Mesothelial cell of epicardium (in vitro differentiated cells): ENCODE measurements at places on chromosomes 1 and 21. TPM values are rescaled to one million over a fixed set of nuclear protein-coding genes. Genes with fewer than 3 reads are reported as not detected.

GRCh38 chr1:119000371-119001180, 12.4 kb upstream of the TBX15 start:
- DNase-seq, result no peak

- DNase-seq, result no peak
Measured at GRCh38 chr1:8284127-8284526, 33.8 kb upstream of the SLC45A1 start.

Gene LCE2A
- total RNA-seq, result not detected in 3 replicates

GRCh38 chr1:39491146-39491921, at the start of gene BMP8A:
BMP8A (plus strand) TSS chr1:39491636; CDS start chr1:39491992, 356 bp downstream.
- DNase-seq, result peak; percentile 52

DNA sequence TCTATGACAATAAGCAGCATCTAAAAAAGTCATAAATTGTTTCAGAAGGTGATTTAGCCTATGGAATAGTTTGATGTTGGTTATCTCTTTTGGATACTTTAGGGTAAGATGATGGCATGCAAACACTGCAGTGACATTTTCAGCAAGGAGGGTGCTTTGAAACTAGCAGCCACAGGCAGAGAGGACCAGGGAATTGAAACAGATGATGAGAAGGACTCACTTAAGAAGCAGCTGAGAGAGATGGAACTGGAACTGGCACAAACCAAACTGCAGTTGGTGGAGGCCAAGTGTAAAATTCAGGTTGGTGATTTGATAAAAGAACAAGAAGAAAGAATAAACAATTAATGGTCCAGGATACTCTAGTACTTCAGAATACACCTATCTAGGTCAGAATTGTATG, 11.2 kb upstream of the CACYBP start:
- DNase-seq, result no peak

GRCh38 chr1:170267317-170267716, 121.6 kb downstream of the NTMT2 start:
- no peak for DNase-seq

Gene SH3D21
- total RNA-seq, result 44.3 to 47.1 TPM (median 47.0 TPM) in 3 replicates

DNA sequence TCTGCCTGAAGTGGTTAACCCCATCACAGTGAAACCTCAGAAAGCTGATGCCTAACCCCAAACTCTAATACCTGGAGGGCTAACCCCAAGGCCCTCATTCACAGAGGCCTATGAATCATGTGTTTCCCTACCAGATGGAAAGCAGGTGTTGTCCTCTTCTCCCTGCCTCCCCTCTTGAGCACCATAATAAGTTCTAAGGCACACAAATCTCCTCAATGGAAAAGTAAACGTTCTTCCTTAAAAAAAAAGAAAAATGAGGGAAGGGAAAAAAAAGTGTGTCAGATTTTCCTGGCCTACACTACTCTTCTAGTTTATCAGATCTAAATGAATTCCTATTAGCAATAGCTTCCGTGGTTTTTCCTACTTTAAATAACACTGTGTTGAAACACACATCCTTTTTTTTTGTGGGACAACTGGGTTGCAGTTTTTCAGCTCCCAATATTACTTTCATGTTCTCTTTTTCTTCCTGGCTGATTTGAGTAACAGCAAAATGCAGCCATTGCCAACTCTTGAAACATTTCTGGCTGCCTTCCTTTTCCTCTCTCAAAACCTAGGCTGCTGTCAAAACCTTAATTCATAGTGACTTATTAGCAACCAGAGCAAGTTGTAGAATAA, 43.2 kb downstream of the SLC44A3 start:
- no peak for DNase-seq

DNA sequence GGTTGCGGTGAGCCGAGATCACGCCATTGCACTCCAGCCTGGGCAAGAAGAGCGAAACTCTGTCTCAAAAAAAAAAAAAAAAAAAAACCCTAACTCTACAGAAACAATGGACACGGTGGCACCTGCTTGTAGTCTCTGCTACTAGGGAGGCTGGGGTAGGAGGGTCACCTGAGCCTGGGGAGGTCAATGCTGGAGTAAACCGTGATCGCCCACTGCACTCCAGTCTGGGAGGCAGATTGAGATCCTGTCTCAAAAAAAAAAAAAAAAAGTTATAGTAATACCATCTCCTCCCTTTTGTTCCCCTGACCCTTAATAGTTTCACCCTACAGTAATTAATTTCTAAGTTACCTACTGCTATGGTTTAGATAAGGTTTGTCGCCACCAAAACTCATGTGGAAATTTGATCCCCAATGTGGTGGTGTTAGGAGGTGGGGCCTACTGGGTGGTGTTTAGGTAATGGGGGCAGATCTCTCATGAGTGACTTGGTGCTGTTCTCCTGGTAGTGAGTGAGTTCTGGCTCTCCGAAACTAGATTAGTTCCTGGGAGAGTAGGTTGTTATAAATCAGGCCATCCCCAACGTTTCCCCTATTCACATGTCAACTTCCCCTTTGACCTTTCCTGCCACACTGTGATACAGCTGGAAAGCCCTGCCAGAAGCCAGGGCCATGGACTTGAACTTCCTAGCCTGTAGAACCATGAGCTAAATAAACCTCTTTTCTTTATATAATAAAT, 9.8 kb downstream of the FBXO42 start:
- DNase-seq, result no peak

DNA sequence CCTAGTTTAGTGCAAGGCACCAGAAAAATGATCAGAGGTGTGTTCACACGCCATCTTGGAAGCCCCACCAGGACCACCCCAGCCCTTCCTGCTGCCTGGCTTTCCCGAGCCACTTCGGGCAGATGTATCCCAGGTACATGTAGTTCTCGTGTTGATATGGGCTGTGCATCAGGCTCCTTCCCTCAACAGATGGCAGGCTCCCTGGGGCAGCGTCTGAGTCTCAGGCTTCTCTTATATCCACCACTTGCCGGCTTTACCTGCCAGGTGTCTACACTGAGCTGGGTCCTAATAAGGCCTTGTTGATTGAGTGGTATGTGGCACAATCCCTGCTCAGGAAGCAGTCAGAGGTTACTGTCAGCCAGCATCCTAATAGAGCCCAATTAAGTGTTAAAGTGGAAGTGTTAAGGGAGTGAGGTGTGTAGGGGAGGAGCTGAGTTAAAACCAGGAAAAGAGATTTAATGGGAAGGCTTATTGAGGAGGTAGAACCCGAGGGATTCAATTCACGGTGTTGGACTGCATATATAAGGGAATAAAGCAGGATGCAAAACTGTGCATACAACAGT, 8.5 kb downstream of the GPA33 start:
- no peak for DNase-seq

Gene DIO1
- total RNA-seq, result not detected in 3 replicates

DNA sequence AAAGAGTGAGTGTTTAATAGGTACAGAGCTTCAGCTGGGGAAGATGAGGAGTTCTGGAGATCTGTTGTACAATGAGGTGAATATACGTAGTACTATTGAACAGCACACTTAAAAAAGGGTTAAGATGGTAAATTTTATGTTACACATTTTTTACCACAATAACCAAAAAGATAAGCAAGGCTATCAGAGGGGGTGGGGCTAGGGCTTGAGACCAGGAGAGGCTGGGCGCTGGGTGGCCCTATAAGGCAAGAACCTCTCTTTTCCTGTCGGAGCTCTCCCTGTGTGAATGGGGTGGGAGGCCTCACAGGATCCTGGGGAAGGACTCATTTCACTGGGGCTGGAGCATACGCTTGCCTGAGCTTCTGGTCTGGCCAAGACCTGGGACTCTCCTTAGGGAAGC, 9.0 kb downstream of the SLC41A1 start:
- DNase-seq, result no peak

Gene DUSP10
- total RNA-seq, result 3.5 to 4.0 TPM (median 3.7 TPM) in 3 replicates

Gene SIPA1L2
- total RNA-seq, result 78.7 to 82.0 TPM (median 81.4 TPM) in 3 replicates

- no peak for DNase-seq
Measured at GRCh38 chr1:165481820-165482532, 37.0 kb upstream of the RXRG start.

Gene BATF3
- 0.84 to 1.0 TPM (median 1.0 TPM) in 3 replicates for total RNA-seq

DNA sequence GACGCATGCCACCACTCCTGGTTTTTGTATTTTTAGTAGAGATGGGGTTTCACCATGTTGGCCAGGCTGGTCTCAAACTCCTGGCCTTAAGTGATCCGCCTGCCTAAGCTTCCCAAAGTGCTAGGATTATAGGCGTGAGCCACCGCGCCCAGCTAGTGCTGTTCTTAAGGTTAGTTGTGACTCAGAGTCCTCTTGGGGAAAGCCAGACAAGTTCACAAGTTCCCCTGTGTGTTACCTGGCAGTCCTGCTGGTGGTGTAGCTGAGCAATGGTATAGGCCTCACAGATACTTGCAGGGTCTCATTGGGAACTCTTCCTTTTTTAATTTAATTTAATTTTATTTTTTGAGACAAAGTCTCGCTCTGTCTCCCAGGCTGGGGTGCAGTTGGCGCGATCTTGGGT, 10.6 kb downstream of the CFAP126 start:
- no peak for DNase-seq

Gene MAN1A2
- 53.1 to 56.5 TPM (median 55.1 TPM) in 3 replicates for total RNA-seq

Gene TRIM67
- 0.04 to 0.09 TPM (median 0.07 TPM) in 3 replicates for total RNA-seq

GRCh38 chr1:114021665-114022099, 42.4 kb downstream of the OLFML3 start:
- DNase-seq, result no peak

DNA sequence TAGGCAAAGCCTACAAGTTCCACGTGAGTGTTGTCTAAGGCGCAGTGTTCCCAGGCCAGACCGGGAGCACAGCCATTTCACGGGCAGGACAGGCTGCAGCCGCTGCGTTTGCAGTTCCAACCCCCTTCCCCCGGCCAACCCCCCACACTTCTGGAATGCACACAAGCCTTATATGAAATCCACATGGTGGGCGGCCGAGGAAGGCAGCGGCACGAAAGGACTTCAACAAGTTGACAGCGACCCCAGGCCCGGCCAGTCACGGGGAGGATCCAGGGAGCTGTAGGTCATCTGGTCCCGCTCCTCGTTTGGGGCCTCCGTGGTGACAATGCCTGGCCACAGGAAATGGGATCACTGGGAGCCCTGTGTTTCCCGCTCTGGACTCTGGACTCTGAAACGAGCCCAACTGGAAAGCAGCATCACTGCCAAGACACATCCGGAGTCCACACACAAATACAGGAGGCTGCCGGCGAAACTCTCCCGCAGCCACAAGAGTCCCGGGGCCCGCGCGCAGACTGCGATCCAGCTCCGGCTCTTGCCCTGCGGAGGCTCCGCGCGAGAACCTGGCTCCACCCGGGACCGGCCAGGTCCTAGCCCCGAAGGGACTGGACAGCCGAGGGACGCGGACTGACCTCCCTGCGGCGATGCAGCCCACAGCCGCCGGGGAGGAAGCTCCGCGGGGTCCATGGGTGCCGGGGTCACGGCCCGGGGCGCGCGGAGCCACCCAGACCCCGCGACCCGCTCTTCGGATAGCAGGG, 794 bp downstream of the NID1 start:
- DNase-seq, result peak; percentile 54

Gene MSH4
- 0.27 to 0.29 TPM (median 0.27 TPM) in 3 replicates for total RNA-seq

GRCh38 chr1:25053576-25054250, 123.6 kb upstream of the RUNX3 start:
- DNase-seq, result no peak

DNA sequence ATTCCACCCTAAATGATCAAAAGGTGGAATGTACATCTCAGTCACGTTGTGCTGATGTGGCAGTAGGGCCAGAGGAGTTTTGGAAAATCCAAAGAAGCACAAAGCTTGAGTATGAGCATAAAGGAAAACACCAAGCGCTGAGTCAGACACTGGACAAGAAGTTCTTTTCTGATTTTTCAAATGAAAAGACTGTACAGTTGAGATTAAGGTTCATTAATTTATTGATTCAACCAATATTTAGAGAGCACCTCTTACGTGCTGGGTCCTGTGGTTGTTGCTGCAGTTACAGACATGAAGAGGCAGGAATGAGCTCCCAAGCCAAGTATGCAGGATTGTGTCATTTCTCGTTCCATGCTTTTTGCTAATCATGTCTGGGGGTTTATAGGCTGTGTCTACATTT, 28.9 kb upstream of the APP start:
- DNase-seq, result no peak

- no peak for DNase-seq
Measured at GRCh38 chr1:150514913-150515327, 632 bp upstream of the FALEC start.
